Temporal lobe (tissue), 4 donors: ENCODE measurements at places on chromosomes 6 and 20. TPM values are rescaled to one million over a fixed set of nuclear protein-coding genes. Genes with fewer than 3 reads are reported as not detected.

The FILIP1 gene
- 1.5 TPM for total RNA-seq

The SPTLC3 gene
- total RNA-seq: 0.98 TPM

The CDH4 gene
- total RNA-seq: 25.6 TPM

The TINAG gene
- total RNA-seq: 0.25 TPM

The EYA2 gene
- total RNA-seq: 1.5 TPM

The FUT9 gene
- 107 TPM for total RNA-seq

The GSTA2 gene
- not detected for total RNA-seq

The TTK gene
- 4.4 TPM for total RNA-seq

The OCSTAMP gene
- total RNA-seq: not detected

The ZC2HC1B gene
- total RNA-seq: not detected

The SEC23B gene
- 53.8 TPM for total RNA-seq

The KCNQ5 gene
- 17.2 TPM for total RNA-seq

The HLA-DPA1 gene
- 0.49 TPM for total RNA-seq

The COL21A1 gene
- total RNA-seq: 2.7 TPM

The CDH22 gene
- 2.2 TPM for total RNA-seq

The BAK1 gene
- total RNA-seq: 2.7 TPM

The HDGFL1 gene
- total RNA-seq: under 0.01 TPM

The PRRT1 gene
- 0.74 TPM for total RNA-seq

The IL17F gene
- 0.25 TPM for total RNA-seq

The DHX16 gene
- total RNA-seq: 18.7 TPM

The EBF4 gene
- 10.6 TPM for total RNA-seq

The DYNLT2 gene
- total RNA-seq: 3.2 TPM

The PTPRK gene
- 127 TPM for total RNA-seq

The RIOK1 gene
- 21.4 TPM for total RNA-seq

The CNKSR3 gene
- 2.2 TPM for total RNA-seq

The FAM217B gene
- total RNA-seq: 24.6 TPM

The PPP1R16B gene
- 10.1 TPM for total RNA-seq

The OPRM1 gene
- 0.98 TPM for total RNA-seq

The AK9 gene
- total RNA-seq: 40.8 TPM

The SNX9 gene
- total RNA-seq: 11.6 TPM

The SUMO4 gene
- total RNA-seq: 4.2 TPM

The SAPCD1 gene
- total RNA-seq: 0.74 TPM

The E2F1 gene
- 2.0 TPM for total RNA-seq

The PHACTR1 gene
- 45.5 TPM for total RNA-seq
